Occipital lobe (tissue), 3 donors: ENCODE measurements at places on chromosomes 1 and 21.

GRCh38 chr1:8094481-8095241, 68.6 kb upstream of the ERRFI1 start:
- no peak for DNase-seq

DNA sequence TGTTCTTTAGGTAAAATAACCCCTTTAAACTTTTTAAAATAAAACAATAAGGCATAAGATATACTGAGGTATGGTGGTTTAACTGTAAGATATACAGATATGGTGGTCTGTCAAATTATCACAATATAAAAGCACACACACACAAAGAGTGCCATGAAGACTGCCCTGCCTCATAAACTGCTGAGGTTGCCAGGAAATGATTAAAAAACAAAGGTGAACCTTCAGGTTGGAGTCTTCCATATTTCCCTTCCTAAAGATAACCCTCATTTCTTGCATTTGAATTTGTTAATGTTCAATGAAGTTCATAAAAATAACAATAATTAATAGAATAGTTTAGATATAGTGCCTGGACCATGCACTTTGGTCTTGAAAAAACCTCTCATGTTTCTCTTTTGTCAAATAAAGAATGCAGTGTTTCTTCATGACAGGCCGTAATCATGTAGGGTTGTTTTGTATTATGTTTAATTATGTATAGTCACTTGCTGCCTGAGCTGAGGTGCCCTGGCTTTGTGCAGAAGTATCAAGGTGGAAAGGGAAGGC, 123.6 kb upstream of the B3GALT2 start:
- DNase-seq = no peak

DNA sequence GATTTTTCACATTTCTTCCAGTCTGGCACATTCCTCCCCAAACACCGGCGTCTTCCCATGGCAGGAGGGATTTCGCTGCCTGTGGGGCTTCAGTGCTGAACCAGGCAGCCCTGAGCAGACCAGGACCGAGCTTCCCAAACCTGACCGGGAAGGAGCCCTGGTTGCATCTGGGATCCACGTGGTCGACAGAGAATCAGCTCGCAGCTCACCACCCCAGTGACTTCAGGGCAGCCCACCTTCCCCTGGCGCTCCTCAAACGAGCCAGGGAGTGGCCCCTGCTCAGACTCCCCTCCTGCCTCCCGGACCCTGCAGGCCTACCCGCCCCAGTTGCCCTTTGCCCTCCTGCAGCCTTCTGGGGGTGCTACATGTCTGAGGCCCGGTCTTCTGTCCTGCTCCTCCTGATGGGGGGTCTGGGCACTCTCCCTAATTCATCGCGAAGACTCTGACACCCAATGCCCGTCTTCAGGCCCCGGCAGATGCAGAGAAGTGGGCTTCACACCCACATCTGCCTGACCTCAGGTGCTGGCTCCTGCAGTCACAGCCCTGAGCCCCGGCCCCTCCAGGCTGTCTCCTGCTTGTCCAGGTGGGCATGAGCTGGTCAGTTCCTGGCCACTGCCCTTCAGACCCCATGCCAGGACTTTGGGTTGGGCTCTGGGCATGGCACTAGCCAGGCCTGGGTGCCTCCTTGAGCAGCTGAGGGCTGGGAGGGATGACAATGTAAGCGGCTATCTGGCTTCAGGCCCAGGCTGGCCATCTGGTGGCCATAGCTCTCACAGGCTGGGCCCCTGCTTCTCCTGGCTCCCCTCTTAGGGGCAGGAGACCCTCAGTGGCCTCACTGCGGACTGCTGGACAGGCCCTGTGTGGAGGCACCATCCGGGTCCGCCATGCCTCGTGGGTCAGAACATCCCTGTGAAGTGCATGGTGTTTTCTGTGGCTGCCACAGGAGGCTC, 26.1 kb upstream of the PRSS38 start:
- no peak for DNase-seq

DNA sequence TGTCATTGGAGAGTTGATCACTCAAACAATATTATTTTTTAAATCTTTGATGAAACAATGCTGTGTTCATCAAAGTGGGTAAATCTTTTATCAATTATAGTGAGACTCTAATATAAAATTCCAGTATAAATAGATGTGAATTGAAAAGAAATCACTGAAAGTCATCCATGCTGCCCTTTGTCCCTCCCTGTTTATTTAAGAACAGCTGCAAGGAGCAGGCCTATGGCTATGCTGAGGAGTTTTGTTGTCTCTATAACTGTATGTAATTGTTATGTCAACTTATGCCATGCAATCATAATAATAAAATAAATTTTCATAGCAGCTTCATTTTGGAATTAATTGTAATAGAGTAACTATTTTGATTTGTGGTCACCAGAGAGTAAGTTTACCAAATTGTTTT, 1272.4 kb upstream of the ADGRL4 start:
- no peak for DNase-seq

- DNase-seq = no peak
Measured at GRCh38 chr1:241012708-241013340, 344.2 kb downstream of the RGS7 start.

DNA sequence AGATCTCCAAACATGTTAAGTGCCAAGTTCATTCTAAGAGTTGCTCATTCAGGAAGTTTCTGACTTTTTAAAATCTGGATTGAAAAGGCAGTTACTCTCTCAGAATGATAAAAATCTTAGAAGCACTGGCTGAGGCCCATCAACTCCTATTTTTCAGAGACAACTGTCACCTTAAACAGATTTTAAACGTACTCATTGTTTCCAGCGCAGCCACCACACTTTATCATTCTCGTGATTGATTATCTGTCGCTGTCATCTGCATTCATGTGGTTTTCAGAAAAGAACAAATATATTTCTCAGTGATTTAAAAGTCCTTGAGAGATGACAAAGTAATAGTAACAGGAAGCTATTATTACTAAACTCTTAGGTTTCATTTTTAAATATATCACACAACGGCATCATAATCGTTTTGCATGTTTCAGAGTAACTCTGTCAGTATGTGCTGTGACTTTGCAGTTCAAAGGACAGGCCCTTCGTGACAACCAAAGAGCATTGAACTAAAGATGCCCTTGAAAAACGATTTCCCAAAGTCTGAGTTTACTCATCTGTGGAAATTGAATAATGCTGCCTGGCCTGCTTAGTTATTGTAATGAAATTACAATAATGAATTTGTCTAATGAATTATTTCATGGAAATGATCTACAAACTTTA, 14.9 kb upstream of the KCNK1 start:
- no peak for DNase-seq

DNA sequence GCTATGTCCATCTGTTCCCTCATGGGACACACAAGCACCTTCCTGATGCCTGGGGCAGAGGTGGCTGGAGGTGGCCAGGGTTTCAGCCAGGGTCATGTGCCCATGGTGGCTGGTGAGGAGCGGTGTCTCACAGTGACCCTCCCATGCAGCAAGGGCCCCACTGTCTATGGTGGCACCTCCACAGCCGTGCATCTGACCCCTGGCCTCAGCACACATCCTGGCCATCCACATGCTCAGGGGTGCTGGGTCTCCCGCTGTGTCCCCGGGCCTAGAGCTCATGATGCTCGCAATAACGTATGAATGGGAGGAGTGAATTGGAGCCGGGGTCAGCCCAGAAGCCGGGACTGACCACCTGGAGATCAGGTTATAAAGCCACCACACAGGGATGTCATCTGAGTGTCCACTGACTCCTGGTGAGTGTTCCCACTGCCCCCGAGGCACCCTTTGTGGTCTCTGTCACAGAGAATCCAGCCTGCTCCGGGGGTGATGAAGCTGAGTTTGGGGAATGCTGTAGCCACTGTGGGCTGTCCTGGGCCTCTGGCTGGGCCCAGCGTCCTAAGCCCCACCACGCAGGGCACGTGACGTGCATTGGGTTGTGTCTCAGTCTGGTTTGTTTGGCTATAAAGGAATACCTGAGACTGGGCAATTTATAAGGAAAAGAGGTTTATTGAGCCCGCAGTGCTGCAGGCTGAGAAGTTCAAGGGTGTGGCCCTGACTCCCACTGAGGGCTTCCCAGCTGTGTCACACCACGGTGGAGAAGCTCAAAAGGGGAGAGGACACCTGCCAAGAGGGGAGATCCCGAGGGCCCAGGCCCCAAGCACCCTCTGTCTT, 51.7 kb downstream of the SIK1 start:
- no peak for DNase-seq
